Left lung (tissue), 14 donors: ENCODE measurements at places on chromosomes 2 and 18. TPM values are rescaled to one million over a fixed set of nuclear protein-coding genes. Genes with fewer than 3 reads are reported as not detected.

Gene PKDCC
- total RNA-seq = 63.1 TPM

Gene SFXN5
- 19.7 TPM for total RNA-seq

Gene RIT2
- total RNA-seq = not detected

Gene PTPRN
- 1.4 TPM for total RNA-seq

Gene IL37
- 1.1 TPM for total RNA-seq

Gene CTLA4
- total RNA-seq = 0.70 TPM

Gene RNF152
- 15.5 TPM for total RNA-seq

- peaks cover 10% of the 10 kb centered on the region for H3K4me1 ChIP-seq
- H3K36me3 ChIP-seq = no peaks in the 10 kb centered on the region
- no peak for DNase-seq
- no peak overlapping the region for H3K27ac ChIP-seq
- H3K27me3 ChIP-seq = no peaks in the 10 kb centered on the region
Measured at GRCh38 chr2:113253453-113253852, 25.3 kb downstream of the PAX8 start.

- no peaks in the 10 kb centered on the region for H3K27me3 ChIP-seq
- peaks cover 16% of the 10 kb centered on the region for H3K4me1 ChIP-seq
- peak overlapping the region; percentile 98 for H3K4me3 ChIP-seq
- no peak overlapping the region for H3K27ac ChIP-seq
Measured at GRCh38 chr2:27133195-27133875, 1.1 kb downstream of the PREB start.

DNA sequence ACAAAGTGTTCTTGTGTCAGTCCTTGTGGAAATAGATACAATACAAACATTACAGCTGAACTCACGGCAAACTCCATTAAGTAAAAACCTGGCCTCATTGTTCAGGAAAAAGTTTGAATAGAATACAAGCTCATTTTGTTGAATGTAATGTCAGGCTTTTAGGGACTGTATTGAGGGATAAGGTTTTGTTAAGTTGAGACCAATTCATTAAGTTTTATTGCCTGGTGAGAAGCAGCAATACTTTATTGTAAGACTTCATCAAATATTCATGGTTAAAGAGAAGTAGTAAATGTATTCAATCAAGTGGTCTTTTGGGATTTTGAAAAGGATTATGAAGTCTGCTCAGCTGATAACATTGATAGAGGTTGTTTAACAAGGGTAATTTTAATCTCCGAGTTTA, 35.4 kb upstream of the METAP1D start:
- H3K27ac ChIP-seq = no peak overlapping the region

DNA sequence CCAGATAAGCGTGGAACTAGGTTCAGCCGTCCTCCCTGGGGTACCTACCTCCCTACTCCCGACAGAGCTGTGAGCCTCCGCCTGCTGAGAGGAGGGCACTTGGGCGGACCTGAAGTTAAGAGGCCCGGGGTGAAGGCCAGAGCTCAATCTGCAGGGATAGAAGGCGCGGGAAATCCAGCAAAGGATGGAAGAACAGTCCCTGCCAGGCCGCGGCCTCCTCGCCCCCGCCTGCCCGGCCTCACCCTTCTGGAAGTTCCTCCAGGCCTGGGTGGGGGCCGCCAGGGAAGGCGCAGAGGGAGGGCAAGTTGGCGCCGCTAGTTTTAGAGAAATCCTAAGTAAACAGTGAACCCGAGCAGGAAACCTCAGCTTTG, 13.0 kb downstream of the EN1 start:
- no peak overlapping the region for H3K27ac ChIP-seq
- no peak for DNase-seq
- no peak overlapping the region for H3K4me3 ChIP-seq

DNA sequence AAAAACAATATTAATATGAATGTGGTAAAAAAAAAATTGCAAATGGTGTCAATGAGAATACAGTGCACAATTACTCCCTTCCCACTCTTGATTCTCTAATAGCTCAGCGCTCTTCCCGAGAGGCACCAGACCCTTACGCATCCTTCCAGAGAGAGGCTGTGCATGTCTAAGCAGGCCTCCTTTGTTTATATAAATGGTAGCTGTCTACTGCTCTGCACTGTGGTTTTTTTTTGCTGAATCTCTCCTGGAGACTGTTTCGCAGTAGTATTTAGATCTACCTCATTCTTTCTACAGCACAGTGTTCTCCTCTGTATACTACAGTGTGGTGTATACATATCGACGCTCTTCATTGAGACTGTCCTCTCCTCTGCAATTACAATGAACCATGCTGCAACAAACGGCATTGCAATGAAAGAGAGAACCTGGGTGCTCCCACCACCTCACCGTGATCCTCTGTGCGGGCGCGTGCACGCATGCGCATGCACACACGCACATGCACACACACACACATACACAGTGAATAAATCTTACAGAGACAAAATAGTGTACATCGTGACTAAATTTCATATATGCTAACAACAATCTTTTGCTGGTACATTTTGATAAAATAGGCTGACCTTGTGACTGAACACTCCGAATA, 19.4 kb downstream of the SEPTIN10 start:
- H3K36me3 ChIP-seq = no peaks in the 10 kb centered on the region
- H3K4me1 ChIP-seq = no peaks in the 10 kb centered on the region
- no peak overlapping the region for H3K4me3 ChIP-seq
- H3K27me3 ChIP-seq = no peaks in the 10 kb centered on the region

DNA sequence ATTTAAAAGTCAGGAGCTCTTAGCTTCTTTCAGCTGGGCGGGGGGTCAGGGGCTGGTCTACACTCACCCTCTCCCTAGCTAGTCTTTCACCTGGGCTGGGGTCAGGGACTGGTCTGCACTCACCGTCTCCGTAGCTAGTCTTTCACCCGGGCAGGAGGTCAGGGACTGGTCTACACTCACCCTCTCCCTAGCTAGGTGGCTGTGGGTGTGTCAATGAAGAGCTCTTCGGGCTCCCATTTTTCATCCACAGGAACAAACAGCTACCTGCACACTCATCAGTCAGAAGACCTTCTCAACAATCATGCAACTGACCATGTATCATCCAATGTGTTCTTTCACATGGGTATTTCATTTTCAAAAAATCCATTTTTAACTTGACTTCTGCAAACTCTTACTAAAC, 8.0 kb downstream of the CHST10 start:
- no peak overlapping the region for H3K27ac ChIP-seq
- H3K36me3 ChIP-seq = no peaks in the 10 kb centered on the region
- no peaks in the 10 kb centered on the region for H3K27me3 ChIP-seq
- H3K4me1 ChIP-seq = no peaks in the 10 kb centered on the region
- DNase-seq = no peak
- H3K4me3 ChIP-seq = no peak overlapping the region

- DNase-seq = no peak
- peaks cover 13% of the 10 kb centered on the region for H3K4me1 ChIP-seq
- peak overlapping the region; percentile 60 for H3K27ac ChIP-seq
- no peaks in the 10 kb centered on the region for H3K36me3 ChIP-seq
- no peak overlapping the region for H3K4me3 ChIP-seq
Measured at GRCh38 chr18:57780318-57780705, 22.8 kb downstream of the ATP8B1 start.

GRCh38 chr2:128714285-128714684, 395.6 kb upstream of the HS6ST1 start:
- H3K27ac ChIP-seq = no peak overlapping the region
- no peak for DNase-seq
- H3K27me3 ChIP-seq = no peaks in the 10 kb centered on the region
- no peaks in the 10 kb centered on the region for H3K4me1 ChIP-seq
- H3K4me3 ChIP-seq = no peak overlapping the region
